Calu3 (cell line): ENCODE measurements at places on chromosomes 5 and 9.
A peak's percentile ranks its signal among the peaks of the same experiment; 100 is the strongest.

- DNase-seq, result no peak
These were observed 41.7 kb upstream of the TMEM250 start for GRCh38 chr9:136160381-136160841.

GRCh38 chr9:22216730-22217172 lies 207.6 kb upstream of the CDKN2B start:
- DNase-seq, result no peak

DNA sequence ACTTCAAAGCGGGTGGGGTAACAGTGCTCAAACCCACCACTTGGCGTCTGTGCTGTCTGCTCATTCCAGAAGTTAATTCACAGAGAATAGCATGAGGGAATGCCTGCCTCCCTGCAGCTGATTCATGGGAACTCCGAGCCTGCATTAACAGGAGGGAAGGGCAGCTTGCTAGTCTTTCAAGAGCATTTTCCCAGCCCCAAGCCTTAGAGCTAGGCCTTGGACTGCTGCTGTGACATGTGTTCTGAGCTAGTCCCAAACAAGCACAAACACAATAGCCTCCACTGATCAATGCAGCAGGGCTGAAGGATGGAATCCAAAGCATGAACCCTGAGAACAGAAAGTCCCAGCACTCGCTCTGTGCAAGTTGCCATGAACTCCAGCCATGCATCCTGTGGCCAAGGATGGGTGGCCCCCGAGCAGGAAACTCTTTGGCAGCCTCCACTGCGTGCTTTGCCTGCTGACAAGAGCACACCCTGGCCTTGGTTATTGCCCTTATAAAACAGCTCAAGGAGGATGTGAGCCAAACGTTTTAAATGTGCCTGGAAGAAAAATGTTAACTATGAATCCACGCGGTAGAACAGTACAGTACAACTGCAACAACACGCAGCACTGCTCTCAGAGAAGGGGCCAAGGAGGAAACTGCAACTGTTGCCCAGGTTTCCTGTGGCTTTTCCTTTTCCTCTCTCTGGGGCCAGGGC lies 653.1 kb upstream of the KLF4 start:
- no peak for DNase-seq

- no peak for DNase-seq
These were observed 35.3 kb upstream of the SPDL1 start for GRCh38 chr5:169548315-169548714.

DNA sequence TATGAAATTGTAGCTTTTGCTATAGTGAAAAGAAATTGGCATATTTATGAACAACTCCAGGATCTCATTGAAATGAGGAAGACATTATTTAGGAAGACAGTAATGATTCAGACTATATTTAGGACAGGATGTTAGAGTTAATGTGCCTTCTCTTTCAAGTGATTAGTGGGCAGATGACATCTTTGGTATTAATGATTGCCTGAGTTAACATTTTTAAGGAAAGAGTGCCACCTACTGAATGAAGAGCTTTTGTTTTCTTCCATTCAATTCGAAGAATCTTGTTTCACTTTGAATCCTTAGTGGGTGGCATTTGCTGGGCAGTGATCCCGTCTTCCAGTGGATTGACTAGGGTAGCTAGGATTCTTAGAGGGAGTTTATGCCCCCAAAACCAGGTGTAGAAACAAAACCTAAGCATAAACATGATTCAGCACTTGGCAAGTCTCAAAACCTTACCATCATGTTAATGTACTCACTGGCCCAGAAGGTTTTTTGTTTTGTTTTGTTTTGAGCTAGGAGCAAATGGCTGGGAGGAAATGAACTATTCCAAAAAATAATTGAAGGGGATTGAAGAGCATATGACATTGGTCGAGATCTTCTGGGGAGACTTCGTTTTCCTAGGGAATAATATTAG lies 23.2 kb downstream of the MAP3K1 start:
- DNase-seq, result no peak

GRCh38 chr5:98631311-98632054 lies 142.0 kb upstream of the RGMB start:
- DNase-seq, result no peak

DNA sequence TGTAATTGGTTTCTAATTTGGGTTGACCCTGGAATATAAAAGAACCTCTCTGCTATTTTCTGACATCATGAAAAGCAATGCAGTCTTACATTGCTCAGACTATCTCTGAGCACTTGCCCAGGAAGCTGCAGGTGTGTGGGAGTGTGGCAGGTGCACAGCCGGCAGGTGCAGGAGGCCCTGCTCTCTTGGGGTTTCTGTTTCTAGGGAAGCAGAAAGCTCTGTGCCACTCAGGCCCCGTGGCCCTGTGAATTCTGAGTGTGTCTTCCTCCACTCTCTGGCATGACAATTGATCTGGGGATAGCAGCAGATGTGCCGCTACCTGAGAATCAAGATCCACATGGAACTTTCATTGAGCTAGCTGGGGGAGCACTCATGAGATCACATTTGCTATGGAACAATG lies 45.7 kb upstream of the IRX2 start:
- no peak for DNase-seq

GRCh38 chr5:177435847-177436536 lies 9.5 kb downstream of the GRK6 start:
- no peak for DNase-seq

- DNase-seq, result no peak
These were observed 780 bp upstream of the CCNJL start for GRCh38 chr5:160312960-160313727.

- DNase-seq, result no peak
These were observed 1013.3 kb upstream of the DMAC1 start for GRCh38 chr9:8812888-8813287.

- no peak for DNase-seq
These were observed 37.0 kb downstream of the CXXC5 start for GRCh38 chr5:139684881-139685749.

GRCh38 chr9:127785933-127786772 lies at the start of gene CDK9:
TSS of gene CDK9 (plus strand) at chr9:127786034. CDS start at chr9:127786149, 115 bp downstream.
- peak; percentile 91 for DNase-seq

- DNase-seq, result no peak
These were observed 7.8 kb downstream of the NOTCH1 start for GRCh38 chr9:136537896-136538598.

GRCh38 chr5:59300930-59301329 lies 592.6 kb downstream of the PDE4D start:
- no peak for DNase-seq

DNA sequence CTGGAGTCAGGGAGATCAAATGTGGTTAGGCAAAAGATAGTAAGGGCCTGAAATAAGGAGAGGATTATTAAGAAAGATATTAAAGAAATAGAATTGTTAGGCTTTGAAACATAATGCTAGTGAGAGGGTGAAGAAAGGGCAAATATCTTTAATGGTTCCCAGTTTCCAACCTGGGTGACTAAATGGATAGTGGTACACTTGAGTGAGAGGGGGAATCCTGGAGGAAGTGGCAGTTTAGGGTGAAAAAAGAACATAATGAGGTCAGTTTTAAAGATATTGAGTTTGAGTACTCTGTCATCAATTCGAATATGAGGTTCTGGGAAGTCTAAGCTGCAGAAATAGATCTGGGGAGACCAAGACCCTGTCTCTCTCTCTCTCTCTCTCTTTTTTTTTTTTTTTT lies 18.9 kb downstream of the DNAI1 start:
- no peak for DNase-seq

GRCh38 chr5:145433077-145433476 lies 402.1 kb downstream of the PRELID2 start:
- no peak for DNase-seq

GRCh38 chr9:19137282-19137681 lies 10.0 kb upstream of the PLIN2 start:
- no peak for DNase-seq
